ENCODE measurements at places on chromosomes 2 and 18. TPM values are rescaled to one million over a fixed set of nuclear protein-coding genes. Genes with fewer than 3 reads are reported as not detected.

TXNDC2 gene
- total RNA-seq = not detected

HRH4 gene
- total RNA-seq = not detected

UBXN4 gene
- total RNA-seq = 60.4 TPM

ARHGAP28 gene
- 1.1 TPM for total RNA-seq

COL4A4 gene
- total RNA-seq = under 0.01 TPM

Data from dermis lymphatic vessel endothelial cell (primary cell).